ENCODE measurements at places on chromosomes 3 and 15.

- DNase-seq: no peak
Observed at GRCh38 chr3:131655070-131655690, 152.4 kb upstream of the MRPL3 start.

DNA sequence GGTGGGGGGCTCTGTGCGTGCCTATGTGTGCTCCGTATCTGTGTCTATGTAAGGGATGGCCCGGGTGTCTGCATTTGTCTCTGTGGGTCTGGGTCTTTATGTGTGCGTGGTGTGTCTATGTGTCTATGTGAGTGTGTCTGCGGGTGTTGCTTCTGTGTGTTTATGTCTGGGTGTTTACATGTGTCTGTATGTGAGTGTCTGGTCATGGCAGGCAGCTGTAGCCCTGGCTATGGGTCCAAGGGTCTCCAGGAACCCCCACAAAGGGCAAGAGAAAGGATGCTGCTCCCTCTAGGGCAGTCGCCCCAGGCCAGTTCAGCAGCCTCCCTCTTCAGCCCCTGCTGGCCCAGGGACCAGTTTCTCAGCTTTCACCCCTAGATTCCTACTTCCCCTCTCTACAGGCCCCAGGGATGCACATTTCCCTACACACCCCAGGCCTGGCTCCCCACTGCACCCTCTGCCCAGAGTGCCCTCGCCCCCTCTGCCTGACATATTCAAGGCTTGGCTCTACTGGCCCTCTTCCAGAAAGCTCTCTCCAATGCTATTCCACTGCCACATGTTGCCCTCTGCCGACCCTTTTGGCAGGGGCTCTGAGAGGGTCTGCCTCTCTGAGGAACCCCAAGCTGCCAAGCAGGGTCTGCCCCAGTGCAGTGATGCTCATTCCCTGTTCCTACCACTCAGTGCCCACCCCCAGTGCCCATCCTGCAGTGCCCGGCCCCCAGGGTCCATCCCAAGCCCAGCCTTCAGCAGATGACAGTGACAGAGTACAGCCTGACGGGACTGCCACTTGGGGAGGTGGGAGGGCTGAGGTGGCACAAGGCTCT, 1.0 kb upstream of the MYL3 start:
- DNase-seq: no peak

DNA sequence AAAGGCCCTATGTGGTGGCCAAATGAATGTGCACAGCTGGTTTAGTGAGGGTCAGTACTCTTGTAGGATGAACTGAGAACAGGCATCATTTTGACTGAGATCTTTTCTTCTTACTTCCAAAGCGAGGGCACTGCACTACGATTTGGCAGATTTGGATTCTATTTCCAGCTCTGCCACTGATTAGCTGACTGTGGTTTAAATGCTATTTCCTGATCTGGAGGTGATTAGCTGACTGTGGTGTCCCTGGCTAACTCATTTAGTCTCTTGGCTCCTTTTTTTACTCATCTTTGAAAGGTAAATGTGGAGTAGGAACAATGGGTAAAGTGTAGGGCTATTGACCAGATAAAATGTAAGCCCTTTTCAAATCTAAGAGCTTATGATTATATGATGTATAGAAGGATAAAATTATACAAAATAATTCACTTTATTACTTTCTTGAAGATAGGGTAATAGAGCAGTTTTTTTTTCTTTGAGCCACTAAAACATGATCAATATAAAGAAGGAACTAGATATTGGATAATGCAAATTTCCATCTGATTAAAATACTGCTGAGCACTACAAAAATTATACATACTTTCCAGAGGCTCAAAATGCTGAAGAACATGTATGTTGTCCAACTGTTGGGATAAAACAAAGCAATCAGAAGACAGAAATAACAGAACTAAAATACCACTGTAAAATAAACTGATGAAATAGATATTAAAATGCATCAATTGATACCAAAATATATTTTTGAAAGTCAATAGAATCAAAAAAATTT, 39.7 kb upstream of the PLOD2 start:
- no peak for DNase-seq

DNA sequence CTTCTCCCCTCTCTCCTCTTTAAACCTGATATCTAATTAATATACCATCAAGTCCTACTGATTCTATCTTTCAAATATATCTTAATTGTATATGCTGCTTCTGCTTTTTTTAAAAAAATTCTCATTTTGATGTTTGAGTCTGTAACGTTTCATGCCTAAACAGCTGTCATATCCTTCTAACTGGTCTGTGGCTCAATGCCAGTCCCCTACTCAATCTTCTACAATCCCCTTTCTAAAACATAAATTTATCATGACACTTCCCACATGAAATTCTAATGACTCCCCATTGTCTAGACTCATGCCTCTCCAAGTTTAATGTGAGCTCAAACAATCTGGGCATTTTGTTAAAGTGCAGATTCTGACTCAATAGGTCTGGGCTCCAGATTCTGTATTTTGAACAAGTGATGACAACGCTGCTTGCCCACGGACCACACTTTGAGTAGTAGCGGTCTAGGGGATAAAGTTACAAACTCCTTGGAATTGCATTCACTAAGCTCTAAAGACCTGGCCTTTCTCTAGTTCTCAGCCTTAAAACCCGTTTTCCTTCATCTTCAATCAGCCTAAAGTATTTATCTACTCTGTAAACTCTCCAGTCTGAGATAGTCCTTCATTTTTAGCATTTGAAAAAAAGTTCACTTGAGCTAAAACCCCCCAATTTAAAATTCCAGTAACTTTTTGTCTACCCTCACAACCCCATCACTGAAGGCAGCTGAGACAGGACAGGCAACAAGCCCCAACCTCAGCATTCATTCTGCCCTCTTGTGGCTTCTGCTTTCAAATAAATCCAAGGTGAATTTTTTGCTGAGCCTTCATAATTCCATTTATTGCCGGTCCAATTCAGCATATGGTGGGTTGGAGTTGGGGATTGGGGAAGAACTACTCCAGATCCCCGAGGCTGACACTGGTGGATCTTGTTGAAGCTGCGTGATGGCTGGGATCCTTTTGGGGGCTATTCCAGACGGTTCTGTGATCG, 88.1 kb upstream of the THRB start:
- no peak for DNase-seq

GRCh38 chr3:72161881-72162595, 377.1 kb upstream of the PROK2 start:
- DNase-seq: no peak

DNA sequence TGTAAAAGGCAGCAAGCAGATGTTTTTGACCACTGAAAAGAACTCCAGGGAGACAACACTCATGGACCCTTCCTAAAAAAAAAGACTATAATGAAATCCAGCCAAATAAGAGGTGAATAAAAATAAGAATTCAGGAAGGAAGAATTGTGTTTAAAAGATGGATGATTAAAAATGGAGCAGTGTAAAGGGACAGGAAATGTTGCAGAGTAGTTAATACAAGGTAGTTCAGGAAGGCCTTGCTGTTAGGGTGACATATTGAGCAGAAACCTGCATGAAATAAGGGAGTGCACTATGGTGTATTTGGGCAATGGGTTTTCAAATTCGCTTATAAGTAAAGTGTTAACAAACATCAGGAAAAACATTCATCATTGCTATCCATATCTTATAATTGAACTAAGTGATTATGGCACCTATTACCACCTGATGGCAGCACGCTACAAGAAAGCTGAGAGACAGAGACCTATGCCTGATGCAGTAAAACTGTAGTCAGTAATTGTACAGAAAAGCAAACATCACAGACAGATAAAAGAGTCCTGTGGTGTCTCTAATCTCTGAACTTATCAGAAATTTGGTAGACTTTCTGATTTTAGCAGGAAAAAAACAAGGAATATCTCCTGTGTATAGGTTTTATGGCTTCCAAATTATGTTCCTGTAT, 5.8 kb upstream of the DBR1 start:
- DNase-seq: no peak

DNA sequence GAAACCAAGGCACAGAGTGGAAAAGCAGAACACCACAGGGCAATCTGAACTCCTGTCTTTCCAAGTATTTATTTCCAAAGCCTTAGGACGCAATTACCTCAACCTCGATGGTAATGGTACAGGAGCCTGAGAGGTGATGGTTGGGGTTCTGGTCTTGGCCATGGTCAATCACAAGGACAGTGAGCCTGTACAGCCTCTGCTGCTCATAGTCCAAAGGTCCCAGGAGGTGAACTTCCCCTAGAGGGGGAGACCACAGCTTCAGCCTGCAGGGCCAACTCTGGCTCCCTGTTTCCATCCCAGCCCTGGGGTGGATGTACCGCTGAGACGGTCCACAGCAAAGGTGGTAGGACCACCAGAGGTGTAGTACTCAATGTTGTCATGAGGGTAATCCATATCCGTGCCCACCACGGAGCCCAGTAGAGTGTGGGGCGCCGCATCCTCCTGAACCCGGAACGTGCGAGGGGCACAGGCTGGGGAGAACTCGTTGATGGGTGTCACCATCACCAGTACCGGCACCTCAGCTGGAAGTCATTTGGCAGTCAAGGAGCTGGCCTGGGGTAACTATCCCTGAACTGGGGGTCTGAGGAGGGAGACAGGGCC, 6.1 kb downstream of the CDHR4 start:
- no peak for DNase-seq

DNA sequence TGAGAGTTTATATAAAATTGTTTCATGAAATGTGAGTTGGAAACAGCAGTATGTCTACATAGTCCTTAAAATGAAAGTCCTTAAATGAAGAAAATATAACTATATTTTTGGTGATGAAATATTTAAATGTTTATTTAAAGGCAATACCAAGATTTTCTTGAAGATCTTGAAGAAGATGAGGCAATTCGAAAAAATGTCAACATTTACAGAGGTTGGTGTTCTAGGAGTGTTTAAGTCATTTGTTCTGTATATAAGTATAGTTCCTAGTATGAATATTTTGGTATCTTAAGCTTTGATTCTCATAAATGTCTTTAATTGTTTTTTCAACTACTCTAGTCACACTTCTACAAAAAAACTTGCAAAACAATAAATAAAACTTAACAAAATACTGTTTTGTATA, 29.0 kb downstream of the NMD3 start:
- DNase-seq: no peak

DNA sequence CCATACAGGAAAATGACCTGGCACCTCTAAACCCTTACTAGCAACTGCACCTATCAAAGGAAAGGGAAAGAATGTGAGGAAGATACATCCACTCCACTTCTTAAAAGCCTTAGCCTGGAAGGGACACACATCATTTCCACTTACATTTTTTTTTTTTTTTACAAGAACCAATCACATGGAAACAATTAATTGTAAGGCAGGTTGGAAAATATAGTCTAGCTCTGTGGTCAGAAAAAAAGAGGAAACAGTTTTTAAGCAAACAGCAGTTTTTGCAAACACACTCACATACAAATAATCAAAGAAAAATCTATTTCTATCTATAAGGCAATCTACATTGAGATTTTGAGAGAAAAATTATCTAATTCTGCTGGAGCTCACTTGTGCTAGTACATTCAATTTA, 98.9 kb upstream of the SPRED1 start:
- no peak for DNase-seq

- no peak for DNase-seq
Observed at GRCh38 chr3:196063456-196063855, 18.4 kb downstream of the TFRC start.

Measured in muscle of back (tissue), 13 donors.